ENCODE measurements at places on chromosomes 5 and 9. TPM values are rescaled to one million over a fixed set of nuclear protein-coding genes. Genes with fewer than 3 reads are reported as not detected.
A peak's percentile ranks its signal among the peaks of the same experiment; 100 is the strongest.

ENTPD8 gene
- not detected for total RNA-seq

DNA sequence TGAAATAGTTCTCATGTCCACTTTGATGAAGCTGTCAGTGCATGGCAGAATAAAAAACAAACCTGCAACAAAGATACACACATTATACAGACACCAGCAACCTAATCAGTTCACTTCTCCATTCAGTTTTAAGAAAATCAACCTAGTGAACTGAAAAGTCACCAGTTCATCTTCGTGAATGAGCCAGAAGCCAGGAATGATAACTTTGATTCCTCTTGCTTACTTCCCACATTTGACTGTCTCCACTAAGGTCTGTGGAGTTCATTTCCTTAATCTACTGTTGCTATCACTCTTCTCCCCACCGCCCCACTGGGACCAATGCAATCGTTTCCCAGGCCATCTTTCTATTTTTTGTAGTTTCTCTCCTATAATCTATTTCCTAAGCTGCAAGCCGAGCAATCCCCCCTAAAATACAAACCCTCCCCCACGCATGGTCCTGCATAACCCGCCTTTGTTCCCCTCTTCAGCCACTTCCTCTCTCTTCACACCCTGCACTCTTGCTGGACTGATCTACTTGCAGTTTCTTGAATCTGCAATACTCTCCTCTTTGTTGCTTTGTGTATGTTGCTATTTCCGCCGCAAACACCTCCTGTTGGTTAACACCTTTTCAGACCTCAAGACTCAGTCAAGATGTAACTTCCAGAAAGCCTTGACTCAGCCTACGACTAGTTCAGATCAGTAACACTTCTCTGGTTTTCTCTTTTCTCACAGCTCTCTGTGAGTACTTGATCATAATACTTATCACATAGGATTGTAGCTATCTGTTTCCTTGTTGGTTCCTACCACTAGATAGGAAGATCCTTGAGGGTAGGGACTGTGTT, 16.6 kb downstream of the STOM start:
- DNase-seq: no peak

DNA sequence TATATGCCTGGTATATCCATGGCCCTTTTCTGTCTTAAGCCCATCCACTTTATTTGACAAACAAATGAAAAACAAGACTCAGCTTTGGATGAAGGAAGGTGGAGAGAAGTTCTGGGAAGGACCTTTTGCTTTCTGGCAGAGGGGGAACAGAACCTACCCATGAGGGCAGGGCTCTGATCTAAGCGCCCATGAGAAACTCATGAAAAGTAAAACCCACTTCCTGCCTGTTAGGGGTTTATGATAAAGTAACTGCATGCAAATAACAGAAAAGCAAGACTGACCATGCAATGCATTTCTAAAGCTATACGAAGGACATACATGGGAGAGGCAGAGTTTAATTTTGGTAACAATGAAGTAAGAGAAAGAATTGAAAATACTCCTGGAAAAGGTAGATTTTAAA, 181.9 kb upstream of the ADRA1B start:
- no peak for DNase-seq

- no peak for DNase-seq
These were observed 90.4 kb downstream of the NNT start for GRCh38 chr5:43693411-43693810.

- DNase-seq: peak; percentile 24
These were observed 120.9 kb downstream of the WNK2 start for GRCh38 chr9:93304574-93305496.
